ENCODE measurements at places on chromosomes 6 and 20. TPM values are rescaled to one million over a fixed set of nuclear protein-coding genes. Genes with fewer than 3 reads are reported as not detected.

DNA sequence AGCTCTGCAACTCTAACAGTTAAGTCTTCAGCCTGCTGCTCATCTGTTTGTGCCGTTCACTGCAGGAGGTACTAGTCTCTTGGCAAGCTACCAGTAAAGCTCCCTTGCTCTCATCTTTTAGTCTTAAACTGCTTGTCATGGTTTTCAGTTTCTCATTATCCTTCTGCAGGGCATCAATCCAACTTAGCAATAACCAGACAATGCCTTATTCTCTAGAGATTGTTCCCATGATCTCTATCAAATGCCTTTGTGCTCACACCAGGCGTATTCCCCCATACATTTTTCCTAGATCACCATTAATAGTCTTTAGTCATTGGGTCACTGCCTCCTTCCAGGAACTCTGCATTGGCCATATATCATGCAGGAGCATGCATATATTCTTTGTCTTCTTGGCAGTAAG lies 171.3 kb downstream of the GRM1 start:
- no peak for DNase-seq

- DNase-seq: no peak
These were observed 420.9 kb downstream of the PRKN start for GRCh38 chr6:162306616-162307015.

DNA sequence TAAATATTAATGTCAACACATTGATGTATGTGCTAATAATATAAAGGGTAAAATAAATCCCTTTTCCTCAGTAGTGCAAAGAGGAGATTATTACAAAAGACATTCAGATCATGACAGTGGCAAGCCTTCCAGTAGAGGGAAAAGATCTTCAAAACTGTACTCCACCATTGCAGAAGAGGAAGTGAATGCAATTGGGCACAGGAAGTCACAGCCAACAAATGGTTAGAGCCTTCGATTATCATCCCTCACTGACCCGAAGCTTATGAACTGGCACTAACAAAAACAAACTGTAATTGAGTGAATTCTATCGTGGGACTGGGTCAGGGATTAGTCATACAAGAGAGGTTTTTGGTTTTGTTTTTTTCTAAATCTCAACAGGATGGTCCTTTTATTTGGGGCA lies 39.3 kb upstream of the SCGN start:
- no peak for DNase-seq

DNA sequence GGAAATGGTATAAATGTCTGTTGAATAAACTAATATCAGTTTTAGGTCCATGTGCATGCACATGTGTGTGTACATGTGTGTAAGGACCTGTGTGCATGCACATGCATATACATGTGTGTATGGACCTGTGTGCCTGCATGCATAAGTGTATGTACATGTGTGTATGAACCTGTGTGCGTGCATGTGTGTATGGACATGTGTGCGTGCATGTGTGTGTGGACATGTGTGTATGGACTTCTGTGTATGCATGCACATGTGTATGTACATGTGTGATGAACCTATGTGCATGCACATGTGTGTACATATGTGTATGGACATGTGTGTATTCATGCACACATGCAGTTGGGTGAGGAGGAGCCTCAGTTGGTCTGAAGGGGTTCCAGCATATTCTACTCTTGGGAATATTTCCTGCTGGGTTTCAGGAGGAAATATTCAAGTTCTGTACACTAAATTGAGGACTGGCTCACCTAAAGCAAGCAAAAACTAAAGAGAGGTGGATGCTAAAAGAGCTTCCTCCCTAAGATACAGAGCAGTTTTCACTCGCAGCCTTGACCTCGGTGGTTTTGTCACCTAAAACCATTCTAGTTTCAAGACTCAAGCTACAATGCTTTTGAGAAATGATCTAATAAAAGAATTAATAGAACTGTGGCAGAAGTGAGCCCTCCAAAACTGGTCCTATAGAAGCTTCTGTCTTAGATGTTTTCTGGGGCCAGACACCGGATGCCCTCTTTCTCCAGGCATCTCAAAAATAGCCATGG lies 742.8 kb downstream of the MAFB start:
- no peak for DNase-seq

- DNase-seq: no peak
These were observed 10.5 kb downstream of the CAPN11 start for GRCh38 chr6:44169154-44169553.

- peak; percentile 91 for DNase-seq
These were observed 26.2 kb downstream of the ARHGAP18 start for GRCh38 chr6:129683601-129684322.

The BCAS4 gene
- total RNA-seq: 1.8 TPM

The NELFE gene
- 41.9 TPM for total RNA-seq

Measured in Right ventricle myocardium inferior (tissue), 1 donor.